ENCODE measurements at places on chromosomes 3 and 15. TPM values are rescaled to one million over a fixed set of nuclear protein-coding genes. Genes with fewer than 3 reads are reported as not detected.

- H3K27me3 ChIP-seq = no peaks in the 10 kb centered on the region
- H3K36me3 ChIP-seq = peaks cover 20% of the 10 kb centered on the region
- H3K4me1 ChIP-seq = no peaks in the 10 kb centered on the region
- DNase-seq = no peak
- no peak overlapping the region for H3K27ac ChIP-seq
Measured at GRCh38 chr15:28269097-28269496, 52.9 kb downstream of the HERC2 start.

The CORO2B gene
- not detected for total RNA-seq

DNA sequence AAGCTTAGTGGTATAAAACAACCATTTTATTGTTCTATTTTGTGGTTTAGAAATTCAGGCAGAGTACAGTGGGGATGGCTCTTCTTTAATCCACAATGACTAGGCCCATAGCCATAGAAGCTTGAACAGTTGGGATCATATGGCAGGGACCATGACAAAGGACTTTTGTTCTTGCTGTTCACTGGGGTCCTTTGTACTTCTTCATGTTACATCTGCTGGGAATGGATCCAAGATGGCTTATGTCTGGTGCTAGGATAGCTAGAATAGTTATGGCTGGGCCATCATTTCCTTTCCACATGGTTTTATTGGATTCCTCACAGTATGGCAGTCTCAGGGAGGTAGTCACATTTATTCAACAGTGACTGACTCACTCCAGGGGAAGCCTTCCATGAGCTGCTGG, 427.9 kb upstream of the AGTR1 start:
- no peak for DNase-seq
- no peak overlapping the region for H3K4me3 ChIP-seq
- H3K36me3 ChIP-seq = no peaks in the 10 kb centered on the region

The OR5H15 gene
- total RNA-seq = not detected

- DNase-seq = no peak
- no peak overlapping the region for H3K27ac ChIP-seq
- peaks cover 4% of the 10 kb centered on the region for H3K4me1 ChIP-seq
- no peak overlapping the region for H3K4me3 ChIP-seq
- peaks cover 37% of the 10 kb centered on the region for H3K27me3 ChIP-seq
- H3K36me3 ChIP-seq = peaks cover 2% of the 10 kb centered on the region
Measured at GRCh38 chr3:9499455-9500107, 54.0 kb downstream of the LHFPL4 start.

DNA sequence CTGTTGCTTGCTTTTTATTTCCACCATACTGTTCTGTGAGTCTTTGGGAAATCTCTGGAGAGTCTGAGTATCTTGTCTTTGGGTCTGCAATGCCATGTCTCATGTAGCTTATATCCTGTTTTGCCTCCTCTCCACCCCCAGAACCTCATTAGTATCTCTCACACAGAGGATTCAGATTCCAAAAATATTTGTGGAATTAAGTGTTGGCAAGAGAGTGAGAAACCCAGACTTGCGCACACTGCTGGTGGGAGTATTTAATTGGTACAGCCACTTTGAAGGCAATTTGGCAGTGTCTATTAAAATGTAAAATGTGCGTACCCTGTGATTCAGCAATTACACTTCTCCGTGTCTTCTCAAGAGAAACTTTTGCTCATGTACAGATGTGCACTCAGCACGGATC, 68.6 kb downstream of the ZNF621 start:
- no peak overlapping the region for H3K4me3 ChIP-seq
- H3K36me3 ChIP-seq = no peaks in the 10 kb centered on the region
- H3K4me1 ChIP-seq = peaks cover 4% of the 10 kb centered on the region
- H3K27ac ChIP-seq = no peak overlapping the region

The SATB1 gene
- 281 TPM for total RNA-seq

The CHRFAM7A gene
- total RNA-seq = 2.7 TPM

DNA sequence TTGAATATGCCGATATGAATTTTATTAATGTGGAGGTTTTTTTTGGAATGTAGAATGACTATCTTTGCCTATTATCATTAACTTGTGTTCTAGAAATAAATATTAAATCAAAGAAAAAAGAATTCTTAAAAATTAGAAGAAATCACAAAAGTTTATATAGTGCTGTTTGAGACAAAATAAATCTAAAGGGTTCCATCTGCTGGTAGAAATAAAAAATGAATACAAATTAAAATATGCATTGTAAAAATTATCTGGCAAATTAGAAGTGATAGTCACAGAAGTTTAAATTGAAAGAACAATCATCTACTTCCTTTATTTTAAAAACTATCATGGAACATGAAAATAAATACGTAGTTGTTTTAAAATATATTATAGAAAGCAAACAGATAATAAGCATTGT, 22.7 kb upstream of the ZBTB20 start:
- no peak overlapping the region for H3K27ac ChIP-seq
- no peak for DNase-seq
- no peaks in the 10 kb centered on the region for H3K27me3 ChIP-seq
- H3K36me3 ChIP-seq = no peaks in the 10 kb centered on the region

GRCh38 chr3:153885359-153885758, 235.8 kb upstream of the ARHGEF26 start:
- no peaks in the 10 kb centered on the region for H3K4me1 ChIP-seq
- H3K4me3 ChIP-seq = no peak overlapping the region
- no peaks in the 10 kb centered on the region for H3K27me3 ChIP-seq
- H3K27ac ChIP-seq = no peak overlapping the region
- H3K36me3 ChIP-seq = no peaks in the 10 kb centered on the region

Data from activated naive CD8-positive, alpha-beta T cell treated with anti-CD3 and anti-CD28 coated beads, Interleukin-2, amount 10 ng/mL, durations not matched to agents 7 days and 5 days (primary cell).